ENCODE measurements at places on chromosomes 2 and 18.

DNA sequence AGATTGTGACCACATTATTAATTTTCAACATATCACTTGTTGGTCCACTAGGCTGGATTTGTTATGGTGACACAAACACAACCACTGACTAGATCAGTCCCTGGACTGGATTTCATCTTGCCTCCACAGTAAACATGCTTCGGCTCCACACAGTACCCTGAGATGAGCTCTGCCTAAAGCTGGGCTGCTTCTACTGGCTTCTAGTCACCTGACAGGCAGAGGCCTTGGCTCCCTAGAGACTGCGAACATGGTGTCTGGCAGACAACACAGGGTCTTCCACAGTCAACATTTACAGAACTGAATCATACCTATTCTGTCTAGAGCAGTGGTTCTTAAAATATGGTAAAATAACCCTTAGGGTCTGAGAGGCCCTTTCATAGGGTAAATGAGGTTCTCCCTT, 69.2 kb downstream of the RIT2 start:
- DNase-seq: no peak

GRCh38 chr2:52919673-52920072, 847.9 kb upstream of the CHAC2 start:
- no peak for DNase-seq

- DNase-seq: no peak
Measured at GRCh38 chr18:25604894-25605597, 253.1 kb upstream of the ZNF521 start.

- no peak for DNase-seq
Measured at GRCh38 chr2:40510304-40510703, 58.4 kb upstream of the SLC8A1 start.

GRCh38 chr2:138626148-138626547, 124.6 kb downstream of the SPOPL start:
- DNase-seq: no peak

GRCh38 chr2:59744436-59744835, 809.0 kb downstream of the BCL11A start:
- no peak for DNase-seq

GRCh38 chr2:464562-465309, 176.8 kb upstream of the ALKAL2 start:
- no peak for DNase-seq

DNA sequence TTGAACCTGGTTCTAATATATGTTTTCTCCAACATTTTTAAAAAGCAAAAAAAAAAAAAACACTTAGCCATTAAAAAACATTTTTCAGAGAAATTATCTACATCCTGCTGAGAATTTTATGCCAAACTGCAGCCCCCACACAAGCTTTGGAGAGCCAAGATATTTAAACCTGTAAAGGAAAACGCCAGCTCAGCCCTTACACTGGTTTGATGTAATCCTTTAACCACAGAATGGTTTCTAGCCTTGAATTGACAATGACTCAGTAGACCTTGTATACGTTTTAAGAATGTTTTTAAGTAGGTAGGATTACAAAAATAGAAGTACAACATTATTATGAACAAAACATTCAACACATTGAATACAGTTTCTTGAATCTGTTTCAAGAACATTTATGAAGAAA, 113.6 kb downstream of the BABAM2 start:
- DNase-seq: no peak

GRCh38 chr2:241815477-241816430, 6.8 kb downstream of the NEU4 start:
- no peak for DNase-seq

GRCh38 chr2:176111309-176111663, 4.2 kb downstream of the HOXD11 start:
- no peak for DNase-seq

DNA sequence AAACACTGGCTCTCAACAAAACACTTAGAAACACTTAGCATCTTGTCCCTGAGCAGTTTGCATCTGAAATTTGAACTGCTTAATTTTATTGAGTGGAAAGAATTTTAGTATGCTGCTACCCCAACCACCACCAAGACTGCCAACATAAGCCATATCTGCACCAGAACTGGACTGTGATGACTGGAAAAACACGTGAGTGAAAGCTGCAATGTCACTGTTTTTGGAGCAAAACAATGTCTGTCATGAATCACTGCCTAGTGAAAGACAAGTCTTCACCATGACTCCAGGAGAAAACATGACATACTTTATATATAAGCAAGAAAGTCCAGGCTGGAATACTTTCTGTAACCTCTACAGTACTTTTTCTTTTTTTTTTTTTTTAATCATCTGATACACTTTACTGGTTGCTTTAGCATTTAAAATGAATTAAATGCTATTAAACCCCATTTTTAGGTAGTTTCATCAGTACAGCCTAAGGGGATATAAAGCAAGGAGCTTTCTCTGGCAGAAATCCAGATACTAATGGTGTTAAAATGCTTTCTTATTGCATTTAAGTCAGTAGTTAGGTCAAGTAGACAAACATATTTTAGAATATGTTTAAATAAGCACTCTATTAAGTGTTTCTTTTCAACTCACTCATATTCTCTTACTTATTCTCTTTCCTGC, 2129.4 kb upstream of the PIK3C3 start:
- DNase-seq: no peak

DNA sequence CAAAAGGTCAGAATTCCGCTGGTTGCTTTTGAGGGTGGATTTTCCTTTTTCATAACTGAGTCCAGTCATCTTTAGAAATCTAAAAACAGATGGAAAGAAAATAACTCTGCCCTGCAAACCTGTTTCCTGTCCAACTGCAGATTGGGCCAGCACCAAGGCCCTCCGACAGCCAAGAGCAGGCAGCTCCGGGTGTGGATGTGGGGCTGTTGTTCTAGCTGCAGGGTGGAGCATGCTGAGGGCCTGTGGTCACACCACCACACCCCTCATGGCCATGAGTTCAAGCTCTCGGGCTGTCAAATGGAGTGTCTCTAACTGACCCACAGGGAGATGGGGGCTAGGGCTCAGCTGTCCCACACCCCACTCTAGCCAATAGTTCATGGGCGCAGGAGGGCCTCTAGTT, 69.3 kb upstream of the BZW1 start:
- no peak for DNase-seq

DNA sequence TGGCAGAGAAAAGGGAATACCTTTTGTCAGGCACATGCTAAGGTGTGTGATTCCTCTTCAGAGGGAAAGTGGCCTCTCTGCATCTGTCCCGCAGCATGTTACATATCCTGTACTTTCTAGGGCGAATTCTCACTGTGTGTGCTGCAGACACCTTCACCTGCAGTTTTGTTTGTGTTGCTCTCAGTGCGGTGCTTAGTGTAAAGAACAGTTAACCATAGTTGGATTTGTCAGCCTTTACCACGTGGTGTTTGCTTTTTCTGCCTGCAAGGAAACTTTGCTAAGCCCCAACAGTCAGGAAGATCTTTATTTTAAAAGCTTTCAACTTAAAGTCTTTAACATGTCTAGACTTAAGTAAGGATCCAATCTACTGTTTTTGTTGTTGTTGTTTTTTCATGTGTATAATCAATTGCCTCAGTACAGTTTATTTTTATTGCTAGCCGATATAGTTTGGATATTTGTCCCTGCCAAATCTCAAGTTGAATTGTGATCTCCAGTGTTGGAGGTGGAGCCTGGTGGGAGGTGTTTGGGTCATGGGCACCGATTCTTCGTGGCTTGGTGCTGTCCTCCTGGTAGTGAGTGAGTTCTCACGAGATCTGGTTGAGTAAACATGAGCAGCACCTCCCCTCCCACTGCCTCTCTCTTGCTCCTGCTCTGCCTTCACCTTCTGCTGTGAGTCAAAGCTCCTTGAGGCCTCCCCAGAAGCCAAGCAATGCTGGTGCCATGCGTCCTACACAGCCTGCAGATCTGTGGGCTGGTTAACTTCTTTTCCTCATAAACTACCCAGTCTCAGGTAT, 90.6 kb downstream of the SNTG2 start:
- no peak for DNase-seq

- DNase-seq: peak; percentile 18
Measured at GRCh38 chr2:9656270-9656766, 25.5 kb upstream of the YWHAQ start.

- no peak for DNase-seq
Measured at GRCh38 chr2:108074150-108074549, 87.8 kb downstream of the SLC5A7 start.

- DNase-seq: peak; percentile 64
Measured at GRCh38 chr2:237072067-237072931, 13.4 kb upstream of the COPS8 start.
